ENCODE measurements at places on chromosomes 1 and 21. TPM values are rescaled to one million over a fixed set of nuclear protein-coding genes. Genes with fewer than 3 reads are reported as not detected.

Gene OR2L3
- 1.6 TPM for total RNA-seq

Gene NOS1AP
- under 0.01 TPM for total RNA-seq

Gene C1orf87
- total RNA-seq = not detected

Gene COX20
- total RNA-seq = 9.7 TPM

Gene NBPF6
- total RNA-seq = under 0.01 TPM

Gene SERINC2
- 0.54 TPM for total RNA-seq

Gene ZSWIM5
- total RNA-seq = 2.7 TPM

Gene OR2M4
- total RNA-seq = under 0.01 TPM

Gene FCN3
- under 0.01 TPM for total RNA-seq

Gene JMJD4
- 53.3 TPM for total RNA-seq

- no peak for DNase-seq
Observed at GRCh38 chr1:183913567-183913993, 108.7 kb downstream of the RGL1 start.

DNA sequence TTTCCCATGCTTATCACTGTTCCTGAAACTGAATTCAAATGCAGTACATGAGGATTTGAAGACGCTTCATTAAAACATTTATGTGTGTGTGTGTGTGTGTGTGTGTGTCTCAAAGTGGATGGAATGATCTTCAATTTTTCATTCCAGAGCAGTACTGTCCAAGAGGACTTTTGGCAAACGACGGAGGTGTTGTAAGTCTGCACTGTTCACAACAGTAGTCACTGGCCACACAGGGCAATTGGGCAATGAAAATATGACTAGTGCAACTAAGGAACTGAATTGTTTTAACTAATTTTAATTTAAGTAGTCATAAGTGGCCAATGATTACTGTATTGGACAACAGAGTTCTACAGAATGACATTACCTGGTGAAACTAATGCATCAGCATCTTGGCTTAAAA, 5.0 kb downstream of the TAF5L start:
- DNase-seq = no peak

DNA sequence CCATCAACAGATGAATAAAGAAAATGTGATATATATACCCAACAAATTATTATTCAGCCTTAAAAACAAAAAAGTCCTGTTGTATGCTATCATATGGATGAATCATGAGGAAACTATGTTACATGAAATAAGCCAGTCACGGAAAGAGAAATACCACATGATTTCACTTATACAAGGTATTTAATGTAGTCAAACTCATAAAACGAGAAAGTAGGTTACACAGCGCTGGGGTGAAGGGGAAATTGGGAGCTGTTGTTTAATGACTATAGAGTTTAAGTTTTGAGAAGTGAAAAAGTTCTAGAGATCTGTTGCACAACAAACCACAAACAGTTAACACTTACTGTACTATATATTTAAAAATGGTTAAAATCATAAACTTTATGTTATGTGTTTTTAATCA, 58.5 kb downstream of the SLC25A24 start:
- no peak for DNase-seq

DNA sequence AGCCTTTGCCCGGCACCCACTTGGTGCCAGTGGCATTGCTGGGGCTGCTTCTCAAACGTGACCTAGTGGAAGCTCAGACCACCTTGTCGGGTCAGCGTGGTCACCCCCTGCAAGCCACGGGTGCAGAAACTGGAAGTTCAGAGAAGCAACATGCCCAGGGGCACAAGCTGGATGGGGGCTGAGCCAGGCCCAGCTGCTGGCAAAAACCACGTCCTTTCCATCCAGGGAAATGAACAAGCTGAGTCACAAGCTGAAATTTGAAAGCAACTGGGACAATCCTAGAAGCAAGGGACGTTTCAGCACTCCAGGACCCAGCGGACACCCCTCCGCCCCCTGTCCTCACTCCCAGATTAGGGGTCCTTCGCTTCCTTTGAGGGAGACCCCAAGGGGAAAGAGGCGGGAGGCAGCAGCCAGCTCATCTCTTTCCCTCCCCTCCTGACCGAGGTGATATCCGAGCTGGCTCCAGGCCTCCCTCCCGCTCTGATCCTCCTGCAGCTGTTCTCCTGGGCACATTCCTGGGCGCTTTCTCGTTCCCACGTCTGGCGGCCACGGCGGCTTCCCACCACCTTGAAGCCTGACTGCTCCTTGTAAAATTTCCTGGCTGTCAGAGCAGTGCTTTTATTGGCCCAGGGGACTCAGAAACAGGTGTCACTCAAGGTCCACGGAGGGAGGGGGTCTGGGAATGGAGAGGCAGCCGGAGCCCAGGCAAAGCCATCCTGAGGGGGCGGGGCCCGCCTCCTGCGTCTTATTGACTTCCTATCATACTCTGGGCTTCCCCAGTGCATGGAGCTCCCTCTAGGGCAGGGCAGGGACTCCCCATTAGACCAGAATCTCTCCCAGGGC, 62.8 kb downstream of the PAX7 start:
- no peak for DNase-seq

- DNase-seq = no peak
Observed at GRCh38 chr1:92473781-92474495, 12.8 kb downstream of the GFI1 start.

- DNase-seq = no peak
Observed at GRCh38 chr1:205041998-205042910, 758 bp upstream of the CNTN2 start.

GRCh38 chr1:183195142-183195574, 9.1 kb downstream of the LAMC2 start:
- DNase-seq = no peak

DNA sequence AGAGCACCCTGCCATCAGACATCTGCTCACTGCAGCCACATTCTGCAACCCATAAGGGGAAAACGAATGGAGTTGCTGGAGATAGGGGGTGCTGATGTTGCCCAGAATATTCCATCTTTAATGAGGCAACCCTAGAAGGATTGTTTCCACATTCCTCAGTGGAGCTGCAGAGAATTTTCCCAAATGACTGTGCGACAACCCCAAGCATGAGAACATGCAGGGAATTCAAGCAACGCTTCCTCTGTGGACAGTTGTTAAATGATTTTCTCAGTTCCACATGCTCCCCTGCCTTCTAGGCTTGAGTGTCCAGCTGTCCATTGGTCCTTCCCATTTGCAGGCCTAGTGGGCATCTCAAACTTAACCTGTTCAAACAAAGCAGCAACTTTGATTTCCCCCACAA, 20.5 kb upstream of the UBL4B start:
- DNase-seq = no peak

GRCh38 chr1:31651089-31651420, 6.4 kb upstream of the PEF1 start:
- no peak for DNase-seq

- no peak for DNase-seq
Observed at GRCh38 chr21:43739621-43740435, 20.9 kb downstream of the PDXK start.

GRCh38 chr1:174965362-174966007, 34.3 kb upstream of the CACYBP start:
- DNase-seq = no peak

DNA sequence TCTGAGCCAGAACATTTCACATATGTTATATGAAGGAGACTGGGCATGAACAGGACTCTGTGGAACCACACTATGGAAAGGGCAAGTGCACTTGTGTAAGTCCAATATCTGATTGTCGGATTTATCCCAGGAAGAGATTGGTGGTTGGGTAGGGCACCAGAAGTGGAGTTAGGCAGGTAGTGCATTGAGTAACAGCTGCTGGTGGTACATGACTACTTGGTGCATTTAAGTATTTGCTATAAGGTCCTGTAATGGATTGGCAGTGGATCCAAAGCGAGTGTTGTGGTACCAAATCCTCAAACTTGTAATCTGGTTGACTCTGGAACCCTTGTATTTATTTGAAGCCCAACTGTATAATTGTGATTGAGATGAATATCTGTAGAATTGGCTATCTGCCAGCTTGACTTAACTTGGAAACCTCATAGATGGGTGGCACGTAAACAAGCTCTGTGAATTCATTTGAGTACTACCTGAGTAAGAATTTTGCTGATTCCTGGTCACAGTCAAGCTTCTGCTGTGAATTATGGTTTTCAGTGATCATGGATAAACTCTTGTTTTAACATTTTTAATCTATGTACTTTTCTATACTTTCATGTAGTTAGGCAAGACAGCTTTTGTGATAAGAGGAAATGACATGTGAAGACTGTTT, 21.1 kb downstream of the UBAP2L start:
- no peak for DNase-seq

DNA sequence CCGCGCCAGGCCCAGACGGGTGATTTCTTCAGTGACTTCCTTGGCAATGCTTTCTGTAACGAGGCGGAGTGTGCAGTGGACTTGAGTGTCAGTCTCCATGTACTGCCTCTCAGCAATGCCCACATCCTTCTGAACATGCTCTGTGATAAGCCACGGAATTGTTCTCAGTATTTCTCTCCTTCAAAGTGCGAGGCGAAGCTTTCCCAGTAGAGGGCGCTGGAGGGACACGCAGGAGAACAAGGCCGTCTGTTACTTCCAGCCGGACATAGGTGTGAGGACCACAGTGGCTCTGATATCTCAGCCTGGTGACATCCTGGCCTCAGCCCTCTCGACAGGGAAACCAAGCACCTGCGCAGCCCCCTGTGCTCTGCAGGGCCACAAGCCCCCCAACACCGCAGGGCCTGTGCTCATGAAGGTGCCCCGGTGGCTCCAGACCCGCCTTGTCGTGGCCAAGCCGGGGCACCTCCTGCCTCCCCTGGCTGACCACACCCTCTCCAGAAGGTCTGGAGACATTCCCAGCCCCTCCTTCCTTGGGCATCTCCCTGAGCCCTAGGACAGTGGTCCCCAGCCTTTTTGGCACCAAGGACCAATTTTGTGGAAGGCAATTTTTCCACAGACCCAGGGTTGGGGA, 46.1 kb upstream of the BACE2 start:
- DNase-seq = no peak

DNA sequence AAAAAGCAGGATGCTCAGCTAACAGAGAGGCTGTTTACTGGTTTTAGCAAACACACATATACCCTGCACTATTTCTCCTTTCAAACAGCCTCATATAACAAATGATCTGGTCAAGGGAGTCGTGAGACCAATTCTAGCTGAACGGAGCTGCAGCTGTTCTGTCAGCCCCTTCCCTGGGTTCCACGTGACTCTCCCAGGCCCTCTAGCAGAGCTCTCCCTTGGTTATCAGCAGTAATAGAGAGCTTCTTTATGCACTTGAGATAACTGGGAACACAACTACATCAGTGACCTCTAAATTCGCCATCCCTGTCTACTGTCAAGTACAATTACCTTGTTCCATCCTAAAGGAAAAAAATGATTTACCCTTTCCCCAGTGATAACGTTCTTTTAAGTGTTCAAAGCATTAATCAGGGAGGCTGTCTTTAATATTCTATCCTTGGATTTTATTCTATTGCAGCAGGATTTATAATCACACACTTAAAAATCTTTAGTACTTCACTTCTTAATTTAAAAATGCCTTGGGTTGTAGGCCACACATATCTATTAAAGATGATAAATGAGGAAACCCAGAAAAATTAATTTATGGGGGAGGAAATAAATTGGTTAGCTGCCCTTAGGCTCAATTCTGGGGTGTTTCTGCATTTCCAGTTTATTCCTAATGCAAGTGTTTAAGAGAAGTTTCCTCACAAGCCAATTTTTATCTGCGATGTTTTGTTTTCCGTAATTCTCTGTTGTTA, 28.2 kb downstream of the PTGER3 start:
- no peak for DNase-seq

GRCh38 chr1:235935235-235936225, 68.8 kb upstream of the LYST start:
- DNase-seq = no peak

- peak; percentile 34 for DNase-seq
Observed at GRCh38 chr1:158180741-158181576, at the start of gene CD1D. Gene CD1D (plus strand): TSS chr1:158180895. CDS start chr1:158181102, 207 bp downstream.

- no peak for DNase-seq
Observed at GRCh38 chr1:212260557-212261355, 24.5 kb upstream of the PPP2R5A start.

DNA sequence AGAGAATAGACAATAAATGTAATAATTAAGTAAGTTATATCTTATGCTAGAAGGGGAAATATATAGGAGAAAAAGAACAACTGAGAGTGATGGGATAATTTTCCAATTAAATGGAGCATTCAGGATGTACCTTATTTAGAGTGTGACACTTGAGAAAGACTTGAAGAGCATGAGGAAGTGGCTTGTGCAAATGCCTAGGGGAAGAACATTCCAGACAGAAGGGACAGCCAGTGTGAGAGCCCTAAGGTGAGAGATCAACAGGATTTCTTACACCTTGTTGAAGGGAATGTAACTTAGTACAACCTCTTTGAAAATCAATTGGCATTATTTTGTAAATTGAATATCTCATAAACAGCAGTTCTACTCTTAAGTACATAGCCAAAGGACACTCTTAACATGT, 28.8 kb upstream of the TSPAN2 start:
- no peak for DNase-seq

GRCh38 chr1:116569776-116570357, 959 bp downstream of the CD58 start:
- DNase-seq = no peak

- no peak for DNase-seq
Observed at GRCh38 chr21:38849776-38850175, 44.0 kb downstream of the ETS2 start.

GRCh38 chr1:1538989-1539309, 1.5 kb downstream of the TMEM240 start:
- DNase-seq = no peak

DNA sequence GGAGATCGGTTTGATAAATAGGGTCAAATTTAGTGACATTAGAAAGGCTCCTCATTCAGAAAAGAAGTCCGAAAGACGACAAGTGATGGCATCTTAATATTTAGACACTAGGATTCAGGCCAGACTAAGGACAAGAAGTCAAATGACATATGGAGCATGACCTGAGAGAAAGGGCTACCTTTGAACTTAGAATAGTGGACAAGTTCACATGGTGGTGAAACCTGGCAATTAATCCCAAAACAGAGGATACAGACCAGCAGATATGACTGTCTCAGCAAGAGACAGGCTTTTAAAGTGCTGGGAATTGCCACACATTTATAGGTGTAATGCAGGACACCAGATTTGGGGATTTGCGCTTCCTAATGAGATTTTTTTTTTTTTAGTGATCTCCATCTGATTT, 145.2 kb downstream of the ZP4 start:
- DNase-seq = no peak

GRCh38 chr1:188261849-188262248, 1433.1 kb downstream of the PLA2G4A start:
- DNase-seq = no peak

DNA sequence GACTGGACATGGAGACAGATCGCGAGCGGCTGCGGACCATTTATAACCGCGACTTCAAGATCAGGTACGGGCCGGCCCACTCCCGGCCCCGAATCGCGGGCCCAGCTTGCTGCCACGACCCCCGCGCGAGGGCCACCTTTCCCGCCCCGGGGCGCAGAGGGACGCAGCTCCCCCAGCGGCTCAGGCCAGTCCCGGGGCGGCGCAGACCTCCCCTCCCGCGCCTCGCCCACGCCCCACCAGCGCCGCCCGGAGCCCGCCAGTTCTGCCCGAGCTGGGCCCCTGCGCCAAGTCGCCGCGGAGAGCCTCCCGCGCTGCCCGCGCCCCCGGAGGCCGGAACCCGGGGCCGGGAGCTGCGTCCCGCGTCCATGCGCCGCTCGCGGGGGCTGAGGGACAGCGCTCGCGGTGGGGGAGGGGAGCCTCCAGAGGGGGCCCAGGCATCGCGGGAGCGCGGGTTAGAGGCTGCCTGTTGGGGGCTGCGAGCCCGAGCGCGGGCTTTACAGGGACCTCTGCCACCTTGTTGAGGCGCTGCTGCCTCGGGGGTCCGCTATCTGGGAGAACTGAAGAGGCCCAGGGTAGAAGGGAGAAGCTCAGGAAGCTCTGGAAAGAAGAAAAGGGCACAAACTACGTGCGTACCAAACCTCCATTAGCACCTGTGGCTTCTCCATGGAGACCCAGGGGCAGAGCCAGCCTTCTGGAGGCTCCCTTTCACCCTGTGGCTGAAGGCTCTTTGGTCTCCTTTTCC, 698 bp downstream of the MOV10 start:
- peak; percentile 50 for DNase-seq
